ENCODE measurements at places on chromosomes 3 and 15.

- no peak for DNase-seq
Measured at GRCh38 chr3:39295184-39295775, 15.4 kb upstream of the CX3CR1 start.

DNA sequence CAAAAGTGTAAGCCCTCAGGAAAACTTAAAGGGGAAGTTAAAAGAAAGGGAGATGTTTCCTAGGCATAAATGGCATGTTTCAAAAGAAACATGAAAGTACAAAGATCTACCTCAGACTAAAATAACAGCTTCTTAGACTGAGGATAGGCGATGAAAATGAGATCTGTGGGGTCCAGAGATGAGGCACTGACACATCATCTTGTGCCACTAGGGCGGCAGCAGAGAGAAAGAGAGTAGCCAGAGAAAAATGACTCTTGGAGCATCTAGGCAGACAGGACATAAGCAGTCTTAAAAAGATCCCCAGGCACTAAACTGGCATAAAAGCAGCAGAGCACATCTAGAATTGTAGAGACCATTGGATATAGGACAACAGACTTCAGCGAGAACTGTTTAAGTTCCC is 42.5 kb upstream of the RFX7 start:
- peak; percentile 39 for DNase-seq

DNA sequence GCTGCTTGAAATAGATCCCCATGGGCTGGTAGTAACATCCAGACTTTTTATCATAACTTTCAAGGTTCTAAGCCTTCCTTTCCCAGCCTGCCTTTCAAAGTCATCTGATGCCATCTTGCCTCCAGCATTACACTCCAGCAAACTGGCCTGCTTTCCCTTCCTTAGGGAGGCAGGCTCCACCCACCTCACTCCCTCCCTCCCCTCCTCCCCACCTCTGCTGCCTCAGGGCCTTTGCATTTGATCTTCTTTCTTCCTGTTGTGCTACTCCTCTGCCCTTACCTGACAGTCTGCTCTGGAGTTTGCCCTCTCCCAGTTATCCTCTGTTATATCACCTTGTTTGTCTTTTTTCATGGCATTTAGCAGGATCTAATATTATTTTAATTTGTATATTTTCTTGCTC is 319.5 kb downstream of the KCNH8 start:
- DNase-seq: no peak

- no peak for DNase-seq
Measured at GRCh38 chr3:81274671-81275070, 486.8 kb downstream of the GBE1 start.

DNA sequence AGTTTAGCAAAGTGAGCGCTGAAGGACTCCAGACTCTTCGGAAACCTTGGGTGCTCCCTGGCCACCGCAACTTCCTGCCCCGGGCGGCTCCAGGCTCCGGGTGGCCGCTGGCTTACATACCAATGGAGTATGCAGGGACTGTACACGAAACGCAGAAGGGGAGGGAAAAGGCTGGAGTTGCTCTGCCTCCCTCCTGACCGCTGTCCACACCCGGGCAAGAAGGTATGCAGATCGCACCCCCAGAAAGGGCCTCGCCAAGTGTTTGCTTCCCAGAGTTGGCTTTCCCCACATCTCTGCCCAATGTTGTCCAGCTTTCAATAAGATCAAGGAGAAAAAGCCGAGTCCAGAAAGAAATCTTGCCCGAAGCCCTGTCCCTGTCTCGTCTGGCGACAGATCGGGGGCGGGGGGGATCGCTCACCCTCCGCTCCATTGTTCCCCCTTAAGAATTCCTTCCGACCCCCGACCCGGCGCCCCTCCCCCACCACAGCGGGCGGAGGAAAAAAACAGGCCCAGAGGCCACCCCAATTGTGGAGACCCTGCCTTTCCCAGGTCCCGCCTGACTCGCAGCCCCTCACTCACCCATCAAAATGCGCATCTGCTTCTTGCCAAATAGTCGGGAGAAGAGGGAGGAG is 533 bp downstream of the ARF4 start:
- peak; percentile 77 for DNase-seq

DNA sequence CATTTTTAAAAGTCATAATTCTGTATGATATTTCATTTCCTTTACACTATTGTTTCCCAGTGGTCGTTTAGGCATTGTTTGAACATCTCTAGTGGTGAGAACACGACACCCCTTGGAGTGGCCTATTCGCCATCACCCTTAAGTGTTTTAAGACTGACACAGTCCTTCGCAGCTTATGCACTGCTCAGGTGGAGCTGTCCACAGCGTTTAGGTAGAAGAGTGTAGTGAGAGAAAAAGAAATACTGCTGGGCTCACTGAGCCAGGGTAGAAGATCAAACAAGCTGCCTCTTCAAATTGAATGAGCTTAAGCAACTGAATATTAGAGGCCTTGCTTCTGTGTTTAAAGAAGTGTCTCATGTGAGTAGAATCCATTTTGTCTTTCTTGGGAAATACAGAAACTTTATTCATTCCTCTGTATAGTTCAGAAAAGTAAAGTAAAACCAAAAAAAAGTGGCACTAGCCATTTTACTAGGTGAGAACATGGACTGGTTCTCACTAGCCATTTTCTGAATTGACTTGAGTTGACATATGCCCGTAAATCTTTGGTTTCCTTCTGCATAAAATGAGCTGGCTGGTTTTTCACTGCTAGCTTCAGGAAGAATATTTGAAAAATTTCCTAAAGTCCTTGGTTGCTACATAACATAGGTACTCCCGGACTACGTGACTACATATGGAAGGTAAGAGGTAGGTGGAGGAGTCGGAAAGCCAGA is 155.9 kb downstream of the P3H2 start:
- no peak for DNase-seq

- no peak for DNase-seq
Measured at GRCh38 chr3:136543385-136543784, 208.8 kb downstream of the STAG1 start.

DNA sequence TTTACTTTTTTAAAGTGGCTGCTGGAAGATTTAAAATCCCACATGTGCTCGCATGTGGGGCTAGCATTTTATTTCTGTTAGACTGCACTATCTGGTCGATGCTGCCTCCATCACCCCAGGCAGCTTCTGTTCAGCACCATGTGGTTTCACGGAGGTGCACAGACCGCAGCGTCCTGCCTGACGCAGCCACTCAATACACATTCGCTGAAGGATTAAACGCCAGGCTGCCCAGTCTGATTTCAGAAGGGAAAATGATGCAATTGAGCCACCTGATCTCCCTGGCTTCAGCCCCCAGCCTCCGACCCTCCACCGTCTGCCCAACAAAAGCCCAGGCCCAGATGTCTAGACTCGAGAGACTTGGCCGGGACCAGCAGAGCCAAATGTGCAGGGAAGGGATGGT is 84.5 kb downstream of the MEGF11 start:
- DNase-seq: no peak

GRCh38 chr3:102570511-102570910 is 135.7 kb downstream of the ZPLD1 start:
- DNase-seq: no peak

DNA sequence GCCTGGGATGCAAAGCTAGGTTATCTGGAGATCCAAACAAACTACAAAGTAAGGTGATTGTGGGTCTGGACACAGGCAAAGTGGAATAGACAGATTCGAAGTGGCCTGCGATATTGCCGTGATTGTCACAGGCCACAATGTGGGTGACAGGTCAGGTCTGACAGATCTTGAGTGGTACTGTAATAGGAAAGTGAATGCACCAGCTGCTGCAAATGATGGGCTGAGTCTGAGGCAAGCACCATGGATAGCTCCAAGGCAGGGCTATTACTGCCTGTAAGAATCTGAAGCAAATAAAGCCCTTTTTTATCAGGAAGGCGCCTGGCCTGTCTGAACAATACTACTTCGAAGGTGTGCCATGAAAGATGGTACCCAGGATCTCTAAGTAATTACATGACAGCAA is 10.0 kb downstream of the ARMC8 start:
- peak; percentile 45 for DNase-seq

DNA sequence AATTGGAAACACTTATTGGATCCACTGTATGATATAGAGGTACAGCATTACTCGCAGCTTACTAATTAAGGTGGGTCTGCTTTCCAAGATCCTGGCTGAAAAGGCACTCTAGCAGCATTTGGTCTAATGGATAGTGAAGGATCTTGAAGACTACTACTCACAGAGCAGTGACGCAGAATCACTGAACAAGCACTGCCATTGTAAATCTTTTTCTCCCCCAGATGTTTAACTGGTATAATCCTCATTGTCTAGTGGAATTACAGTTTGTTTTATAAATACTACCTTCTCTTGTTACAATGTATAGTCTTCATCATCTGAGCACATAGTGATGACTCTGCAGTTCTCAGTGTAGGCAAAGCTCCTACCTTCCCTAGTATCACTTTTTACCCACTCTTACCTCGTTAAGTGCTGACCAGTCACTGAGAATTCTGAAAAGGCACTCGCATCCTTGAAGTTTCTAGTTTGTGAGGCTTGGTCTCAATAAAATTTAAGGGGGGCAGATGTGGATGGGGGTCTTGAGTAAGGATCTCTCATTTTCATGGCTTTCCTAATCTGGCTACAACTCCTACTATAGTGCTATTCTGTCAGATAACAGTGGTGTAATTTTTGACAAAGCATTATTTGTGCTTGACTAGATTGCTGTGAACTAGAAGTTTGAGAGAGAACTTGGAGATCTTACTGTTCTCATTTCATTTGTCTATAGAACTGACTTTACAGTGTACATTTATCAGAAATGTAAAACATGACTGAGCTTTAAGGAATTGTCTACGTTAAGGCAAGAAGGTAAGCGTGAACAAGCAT is 23.2 kb downstream of the MAPK6 start:
- no peak for DNase-seq

DNA sequence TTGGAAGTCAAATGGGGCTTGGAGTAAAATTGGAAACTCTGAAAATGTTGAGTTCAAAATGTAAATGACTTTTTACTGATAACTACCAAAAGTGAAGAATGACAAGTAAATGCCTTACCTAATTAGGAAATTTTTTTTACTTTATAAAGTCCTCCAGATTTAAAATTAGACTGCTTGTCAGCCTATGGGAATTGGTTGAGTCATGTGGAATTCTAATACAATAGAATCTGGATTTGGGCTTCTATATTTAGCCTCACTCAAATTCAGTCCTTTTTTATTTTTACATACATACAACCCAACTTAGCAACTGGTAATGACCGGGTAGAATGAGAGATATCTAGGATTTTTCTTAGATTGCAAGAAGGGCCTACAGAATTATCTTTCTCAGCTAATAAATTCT is 158.9 kb upstream of the CADPS start:
- no peak for DNase-seq
